T-cell (primary cell): ENCODE measurements at places on chromosomes 6 and 20. TPM values are rescaled to one million over a fixed set of nuclear protein-coding genes. Genes with fewer than 3 reads are reported as not detected.

GRCh38 chr6:158039178-158039557 is 57.5 kb downstream of the SYNJ2 start:
- H3K4me1 ChIP-seq: peaks cover 11% of the 10 kb centered on the region
- no peak for DNase-seq
- H3K4me3 ChIP-seq: no peak overlapping the region
- no peaks in the 10 kb centered on the region for H3K27me3 ChIP-seq

Gene PPIL6
- total RNA-seq: 0.07 TPM

GRCh38 chr20:62887152-62887859 is 25.7 kb upstream of the TCFL5 start:
- H3K4me1 ChIP-seq: peaks cover 24% of the 10 kb centered on the region
- H3K4me3 ChIP-seq: no peak overlapping the region
- no peaks in the 10 kb centered on the region for H3K27me3 ChIP-seq
- DNase-seq: peak; percentile 52
- peaks cover 63% of the 10 kb centered on the region for H3K36me3 ChIP-seq

- no peaks in the 10 kb centered on the region for H3K4me1 ChIP-seq
- peaks cover 7% of the 10 kb centered on the region for H3K27me3 ChIP-seq
- no peak overlapping the region for H3K4me3 ChIP-seq
- H3K27ac ChIP-seq: no peak overlapping the region
Observed at GRCh38 chr20:61521687-61522420, 269.8 kb downstream of the CDH4 start.

- H3K27ac ChIP-seq: no peak overlapping the region
- no peaks in the 10 kb centered on the region for H3K4me1 ChIP-seq
- no peaks in the 10 kb centered on the region for H3K36me3 ChIP-seq
- peaks cover 50% of the 10 kb centered on the region for H3K27me3 ChIP-seq
- DNase-seq: no peak
Observed at GRCh38 chr20:57871237-57871632, 161.4 kb upstream of the PMEPA1 start.

- no peaks in the 10 kb centered on the region for H3K27me3 ChIP-seq
- DNase-seq: no peak
- H3K4me1 ChIP-seq: no peaks in the 10 kb centered on the region
Observed at GRCh38 chr6:53680489-53680888, 14.9 kb upstream of the KLHL31 start.

DNA sequence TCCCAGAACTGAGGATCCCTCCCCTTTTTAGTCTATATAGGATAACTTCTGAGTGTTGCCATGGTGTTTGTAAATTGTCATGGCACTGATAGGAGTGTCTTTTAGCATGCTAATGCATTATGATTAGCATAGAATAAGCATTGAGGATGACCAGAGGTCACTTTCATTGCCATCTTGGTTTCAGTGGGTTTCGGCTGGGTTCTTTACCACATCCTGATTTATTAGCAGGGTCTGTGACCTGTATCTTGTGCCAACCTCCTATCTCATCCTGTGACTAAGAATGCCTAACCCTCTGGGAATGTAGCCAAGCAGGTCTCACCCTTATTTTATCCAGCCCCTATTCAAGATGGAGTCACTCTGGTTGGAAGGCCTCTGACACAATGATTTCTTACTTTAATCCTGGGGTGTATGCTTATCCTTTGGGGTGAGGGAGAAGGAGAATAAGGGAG is 19.6 kb downstream of the WFDC2 start:
- no peak overlapping the region for H3K27ac ChIP-seq
- H3K36me3 ChIP-seq: no peaks in the 10 kb centered on the region
- no peak overlapping the region for H3K4me3 ChIP-seq
